ENCODE measurements at places on chromosomes 12 and 14. TPM values are rescaled to one million over a fixed set of nuclear protein-coding genes. Genes with fewer than 3 reads are reported as not detected.

RDH12 gene
- polyA plus RNA-seq: 0.88 TPM

FAM90A1 gene
- polyA plus RNA-seq: 0.91 TPM

DLK1 gene
- 25.2 TPM for polyA plus RNA-seq

CACNB3 gene
- 20.6 TPM for polyA plus RNA-seq

ANKRD33 gene
- 0.06 TPM for polyA plus RNA-seq

SLC8A3 gene
- 0.42 TPM for polyA plus RNA-seq

TEX52 gene
- polyA plus RNA-seq: 2.8 TPM

CHGA gene
- polyA plus RNA-seq: 708 TPM

DPPA3 gene
- polyA plus RNA-seq: not detected

CEBPE gene
- 0.07 TPM for polyA plus RNA-seq

DPF3 gene
- polyA plus RNA-seq: 3.5 TPM

OSGEP gene
- 63.2 TPM for polyA plus RNA-seq

CFAP251 gene
- polyA plus RNA-seq: 2.2 TPM

OR4E2 gene
- polyA plus RNA-seq: not detected

AKAP5 gene
- polyA plus RNA-seq: 3.4 TPM

B4GALNT1 gene
- polyA plus RNA-seq: 2.4 TPM

All from large intestine (tissue), 12 donors.